ENCODE measurements at places on chromosomes 3 and 15.

GRCh38 chr15:70415398-70415797 is 317.7 kb upstream of the TLE3 start:
- no peak for DNase-seq

DNA sequence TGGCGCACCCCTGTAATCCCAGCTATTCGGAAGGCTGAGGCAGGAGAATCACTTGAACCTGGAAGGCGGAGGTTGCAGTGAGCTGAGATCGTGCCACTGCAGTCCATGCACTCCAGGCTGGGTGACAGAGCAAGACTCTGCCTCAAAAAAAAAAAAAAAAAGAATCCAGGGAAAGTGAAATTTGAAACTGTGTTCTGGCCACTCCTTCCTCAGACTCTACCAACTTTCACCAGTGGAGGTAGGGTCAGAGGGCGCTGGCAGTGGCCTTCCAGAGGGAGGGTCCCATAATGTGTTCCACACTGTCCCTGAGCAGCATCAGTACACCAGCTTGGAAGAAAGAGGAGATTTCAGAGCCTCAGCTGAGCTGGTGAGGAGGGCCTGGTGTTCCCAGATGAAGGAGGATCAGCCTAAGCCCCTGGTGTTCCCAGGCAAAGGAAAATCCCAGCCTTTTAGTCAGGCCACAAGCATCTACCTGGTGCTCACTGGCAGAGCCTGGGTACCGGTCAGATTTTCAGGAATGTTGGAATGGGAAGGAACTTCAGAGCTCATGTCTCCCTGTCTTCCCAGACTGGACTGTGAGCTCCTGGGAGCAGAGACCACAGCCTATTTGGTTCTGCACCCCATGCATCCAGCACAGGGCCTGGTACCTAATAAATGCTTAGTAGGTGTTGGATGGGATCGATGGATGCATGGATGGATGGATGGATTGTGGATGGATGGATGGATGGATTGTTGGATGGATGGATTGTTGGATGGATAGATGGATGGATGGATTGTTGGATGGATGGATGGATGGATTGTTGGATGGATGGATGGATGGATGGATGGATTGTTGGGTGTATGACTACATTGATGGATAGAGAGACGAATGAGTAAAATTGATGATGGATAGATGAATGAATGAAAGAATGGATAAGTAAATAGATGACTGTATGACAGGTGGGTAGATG is 117.9 kb downstream of the CORO2B start:
- no peak for DNase-seq

DNA sequence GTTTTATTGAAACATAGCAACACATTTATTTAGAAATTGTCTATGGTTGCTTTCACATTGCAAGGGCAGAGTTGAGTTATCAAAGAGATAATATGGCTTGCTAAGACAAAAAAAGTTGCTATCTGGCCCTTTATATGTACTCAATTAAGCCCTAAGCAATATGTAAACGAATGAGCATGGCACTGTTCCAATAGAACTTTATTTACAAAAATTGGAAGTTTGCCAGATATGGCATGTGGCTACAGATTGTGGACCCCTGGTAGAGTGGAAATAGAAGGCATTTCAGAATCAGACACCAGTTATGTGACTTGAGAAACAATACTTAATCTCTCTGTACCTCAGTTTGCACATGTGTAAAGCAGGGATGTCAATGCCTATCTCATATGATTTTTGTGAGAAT is 515.6 kb upstream of the SGO1 start:
- DNase-seq, result no peak

GRCh38 chr3:127366383-127366782 is 78.5 kb upstream of the PRR20G start:
- no peak for DNase-seq

- DNase-seq, result no peak
Observed at GRCh38 chr3:111197485-111197884, 125.9 kb downstream of the NECTIN3 start.

- no peak for DNase-seq
Observed at GRCh38 chr15:97991972-97992541, 31.6 kb downstream of the ARRDC4 start.

GRCh38 chr3:8836096-8836495 is 66.7 kb upstream of the OXTR start:
- DNase-seq, result no peak

- no peak for DNase-seq
Observed at GRCh38 chr3:56819016-56819809, 17.5 kb upstream of the ARHGEF3 start.

- no peak for DNase-seq
Observed at GRCh38 chr3:122247825-122248185, 64.3 kb downstream of the CASR start.

GRCh38 chr3:155727836-155728235 is 17.0 kb downstream of the PLCH1 start:
- DNase-seq, result no peak

GRCh38 chr3:176623468-176624150 is 573.7 kb downstream of the TBL1XR1 start:
- DNase-seq, result no peak

DNA sequence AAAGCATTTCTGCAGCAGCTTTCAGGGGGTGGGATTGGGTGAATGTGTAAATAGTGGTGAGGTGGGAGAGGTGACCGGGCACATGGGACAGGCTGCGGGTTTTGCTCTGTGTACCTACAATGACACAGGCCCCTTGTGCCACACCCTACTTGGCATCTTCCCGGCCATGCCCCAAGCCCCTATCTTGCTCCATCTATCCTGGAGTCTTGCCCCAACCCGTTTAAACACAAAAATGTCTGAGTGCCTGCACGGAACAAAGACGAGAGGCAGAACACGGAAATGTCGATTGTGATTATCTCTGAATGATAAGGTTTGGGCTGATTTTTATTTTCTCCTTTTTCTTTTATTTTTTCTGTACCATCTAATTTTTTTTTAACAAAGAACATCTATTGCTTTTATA is 46.0 kb upstream of the SLC6A1 start:
- DNase-seq, result no peak

All from endothelial cell of umbilical vein (primary cell).